Breast epithelium (tissue), 4 donors: ENCODE measurements at places on chromosomes 2 and 18. TPM values are rescaled to one million over a fixed set of nuclear protein-coding genes. Genes with fewer than 3 reads are reported as not detected.

FEV gene
- total RNA-seq, result not detected

IL36A gene
- not detected for total RNA-seq

CYTIP gene
- total RNA-seq, result 16.8 TPM

FRZB gene
- total RNA-seq, result 2.9 TPM

NOL4 gene
- total RNA-seq, result not detected

QPCT gene
- 12.5 TPM for total RNA-seq

RPIA gene
- total RNA-seq, result 9.9 TPM

LYG2 gene
- not detected for total RNA-seq

LOXHD1 gene
- 0.59 TPM for total RNA-seq

POTEJ gene
- not detected for total RNA-seq

CNPPD1 gene
- 37.0 TPM for total RNA-seq

UCN gene
- total RNA-seq, result 8.8 TPM

MDH1B gene
- total RNA-seq, result 4.7 TPM

DSG2 gene
- 61.3 TPM for total RNA-seq

XDH gene
- total RNA-seq, result 0.16 TPM

IL1F10 gene
- total RNA-seq, result not detected

FAM124B gene
- total RNA-seq, result 2.6 TPM

MAIP1 gene
- 27.4 TPM for total RNA-seq

ONECUT2 gene
- total RNA-seq, result under 0.01 TPM

DYNC1I2 gene
- total RNA-seq, result 98.9 TPM

ALPP gene
- total RNA-seq, result not detected

PTH2R gene
- 3.3 TPM for total RNA-seq

LIMS4 gene
- total RNA-seq, result 2.0 TPM

FAM110C gene
- 1.6 TPM for total RNA-seq

DBI gene
- 236 TPM for total RNA-seq

SPATA3 gene
- not detected for total RNA-seq
